ENCODE measurements at places on chromosomes 2 and 18.

- no peak for DNase-seq
These were observed 201.8 kb upstream of the ZNF521 start for GRCh38 chr18:25553631-25554263.

GRCh38 chr2:127358044-127358443, 29.7 kb downstream of the MAP3K2 start:
- no peak for DNase-seq

GRCh38 chr2:25598911-25599310, 74.5 kb downstream of the DTNB start:
- no peak for DNase-seq

DNA sequence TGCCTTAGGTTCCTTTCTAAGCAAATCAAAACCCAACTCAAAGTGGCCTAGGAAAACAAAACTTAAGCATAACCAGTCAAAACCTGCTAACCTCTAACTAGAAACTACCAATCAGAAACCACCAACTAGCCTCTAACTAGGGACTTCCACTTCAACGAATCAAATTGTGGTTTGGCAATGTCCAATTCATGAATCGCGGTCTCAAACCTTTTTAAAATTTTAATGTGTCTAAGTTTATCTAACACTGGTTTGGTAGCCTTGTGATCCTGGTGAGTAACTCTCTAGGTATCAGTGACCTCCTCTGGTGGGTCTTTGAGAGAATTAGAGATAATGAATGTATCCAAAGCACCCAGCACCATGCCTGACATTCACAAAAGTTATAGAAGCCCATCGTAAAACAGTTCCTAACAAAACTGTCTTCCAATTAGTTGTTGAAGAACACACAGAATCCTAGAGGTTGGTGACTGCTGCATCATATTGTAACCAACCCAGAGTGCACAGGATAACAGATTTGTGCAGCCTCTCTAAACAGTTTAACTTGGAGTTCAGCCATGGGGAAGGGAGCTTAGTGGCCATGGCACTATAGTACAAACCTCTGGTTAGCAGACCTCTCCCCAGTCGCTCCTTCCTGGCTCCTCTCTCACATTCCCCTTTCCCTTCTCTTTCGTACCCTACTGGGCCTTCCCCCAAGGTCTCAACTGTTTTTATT, 45.2 kb upstream of the B3GNT2 start:
- DNase-seq = no peak
